ENCODE measurements at places on chromosomes 6 and 20. TPM values are rescaled to one million over a fixed set of nuclear protein-coding genes. Genes with fewer than 3 reads are reported as not detected.

Gene VGLL2
- total RNA-seq: not detected

Gene HLA-DQA2
- total RNA-seq: 1.1 TPM

Gene SRMS
- total RNA-seq: not detected

Gene CST5
- total RNA-seq: not detected

Gene UFL1
- total RNA-seq: 22.1 TPM

Gene EIF6
- 25.8 TPM for total RNA-seq

Gene PREP
- 15.6 TPM for total RNA-seq

Data from CD4-positive, alpha-beta T cell (primary cell).